Activated CD4-positive, CD25-positive, alpha-beta regulatory T cell (primary cell): ENCODE measurements at places on chromosomes 6 and 20.

GRCh38 chr20:61115364-61116065, 136.5 kb upstream of the CDH4 start:
- DNase-seq: no peak

DNA sequence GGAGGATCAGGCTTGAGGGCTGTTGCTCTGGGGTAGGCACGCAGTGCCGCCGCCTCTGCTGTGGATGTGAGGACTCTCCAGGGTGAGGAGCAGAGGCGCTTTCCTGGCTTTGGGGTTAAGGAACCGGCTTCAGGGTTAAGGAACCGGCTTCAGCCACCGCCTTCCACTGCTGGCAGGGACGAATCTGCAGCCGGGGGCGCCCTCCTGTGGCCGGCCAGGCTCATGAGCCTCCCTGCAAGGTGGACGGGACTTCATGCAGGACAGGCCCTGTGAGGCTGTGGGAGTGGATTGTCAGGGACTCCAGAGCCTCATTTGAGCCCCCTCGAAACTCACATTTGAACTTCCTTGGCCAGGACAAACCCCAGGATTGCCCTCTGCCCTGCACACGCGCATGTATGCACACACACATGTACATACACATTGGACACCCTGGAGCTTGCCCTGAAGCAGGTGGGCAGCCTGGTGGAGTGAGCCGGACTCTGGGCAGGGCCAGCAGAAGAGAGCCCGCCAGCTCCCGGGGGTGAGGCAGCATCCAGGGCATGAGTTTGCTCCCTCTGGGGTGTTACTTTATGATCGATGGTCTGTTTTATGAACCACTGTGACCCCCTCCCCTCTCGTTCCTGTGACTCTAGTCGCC, 146.9 kb downstream of the PHACTR3 start:
- no peak for DNase-seq

- no peak for DNase-seq
These were observed 621.8 kb downstream of the CDH26 start for GRCh38 chr20:60579941-60580515.

DNA sequence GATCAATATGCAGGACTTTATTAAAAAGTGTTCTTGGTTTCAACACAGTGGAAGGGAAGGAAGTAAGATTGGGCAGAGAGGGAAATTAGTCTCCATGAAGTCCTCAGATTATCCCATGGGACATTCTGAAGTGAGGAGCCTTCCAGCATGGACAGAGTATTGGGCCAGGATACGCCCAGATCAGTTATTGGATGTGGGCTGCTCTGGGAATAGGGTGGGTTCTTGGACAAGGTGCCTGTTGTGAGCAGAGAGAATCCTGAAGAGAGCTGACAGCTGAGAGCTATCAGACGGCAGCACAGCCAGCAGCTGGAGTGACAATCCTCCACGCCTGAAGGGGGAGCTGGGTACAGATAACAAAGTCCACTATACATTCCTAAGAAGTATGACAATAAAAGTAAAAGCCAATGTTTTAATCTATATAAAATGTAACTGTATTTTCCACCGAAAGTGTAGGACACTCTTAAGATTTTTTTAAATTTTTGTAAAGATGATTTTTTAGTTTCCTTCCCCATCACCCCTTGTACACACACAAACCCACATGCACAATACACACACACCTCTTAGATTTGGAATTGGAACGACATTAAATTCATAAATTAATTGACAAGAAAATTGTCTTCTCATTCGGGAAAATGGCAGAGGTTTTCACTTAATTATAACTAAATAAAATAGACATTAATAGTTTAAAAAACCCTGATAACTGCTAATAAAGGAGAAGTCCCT, 107.8 kb downstream of the FBXO5 start:
- DNase-seq: no peak

GRCh38 chr6:36333931-36334725, 2.6 kb downstream of the BNIP5 start:
- DNase-seq: no peak

GRCh38 chr6:10396785-10397184, 18.1 kb downstream of the TFAP2A start:
- DNase-seq: no peak

DNA sequence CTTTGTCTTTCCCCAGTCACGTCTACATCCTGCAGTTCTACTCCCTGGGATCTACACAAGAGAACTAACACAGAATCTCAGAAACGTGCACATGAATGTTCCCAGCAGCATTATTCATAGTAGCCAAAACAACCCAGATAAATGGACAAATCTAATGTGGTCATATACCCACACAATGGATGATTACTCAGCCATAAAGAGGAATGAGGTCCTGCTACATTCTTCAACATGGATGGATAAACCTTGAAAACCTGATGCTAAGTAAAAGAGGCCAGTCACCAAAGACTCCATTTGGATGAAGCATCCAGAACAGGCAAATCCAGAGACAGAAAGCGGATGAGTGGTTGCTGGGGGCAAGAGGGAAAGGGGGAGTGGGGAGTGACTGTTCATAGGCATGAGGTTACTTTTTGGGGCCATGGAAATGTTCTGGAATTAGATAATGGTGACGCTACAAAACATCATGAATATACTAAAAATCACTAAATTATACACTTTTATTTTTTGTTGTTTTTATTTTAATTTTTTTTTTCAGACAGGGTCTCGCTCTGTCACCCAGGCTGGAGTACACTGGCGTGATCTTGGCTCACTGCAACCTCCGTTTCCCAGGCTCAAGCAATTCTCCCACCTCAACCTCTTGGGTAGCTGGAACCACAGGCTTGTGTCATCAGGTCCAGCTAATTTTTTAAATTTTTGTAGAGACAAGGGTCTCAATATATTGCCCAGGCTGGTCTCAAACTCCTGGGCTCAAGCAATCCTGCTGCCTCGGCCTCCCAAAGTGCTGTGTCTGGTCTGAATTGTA, 50.8 kb upstream of the DSN1 start:
- DNase-seq: no peak

GRCh38 chr6:35368038-35368887, 25.9 kb downstream of the PPARD start:
- no peak for DNase-seq

DNA sequence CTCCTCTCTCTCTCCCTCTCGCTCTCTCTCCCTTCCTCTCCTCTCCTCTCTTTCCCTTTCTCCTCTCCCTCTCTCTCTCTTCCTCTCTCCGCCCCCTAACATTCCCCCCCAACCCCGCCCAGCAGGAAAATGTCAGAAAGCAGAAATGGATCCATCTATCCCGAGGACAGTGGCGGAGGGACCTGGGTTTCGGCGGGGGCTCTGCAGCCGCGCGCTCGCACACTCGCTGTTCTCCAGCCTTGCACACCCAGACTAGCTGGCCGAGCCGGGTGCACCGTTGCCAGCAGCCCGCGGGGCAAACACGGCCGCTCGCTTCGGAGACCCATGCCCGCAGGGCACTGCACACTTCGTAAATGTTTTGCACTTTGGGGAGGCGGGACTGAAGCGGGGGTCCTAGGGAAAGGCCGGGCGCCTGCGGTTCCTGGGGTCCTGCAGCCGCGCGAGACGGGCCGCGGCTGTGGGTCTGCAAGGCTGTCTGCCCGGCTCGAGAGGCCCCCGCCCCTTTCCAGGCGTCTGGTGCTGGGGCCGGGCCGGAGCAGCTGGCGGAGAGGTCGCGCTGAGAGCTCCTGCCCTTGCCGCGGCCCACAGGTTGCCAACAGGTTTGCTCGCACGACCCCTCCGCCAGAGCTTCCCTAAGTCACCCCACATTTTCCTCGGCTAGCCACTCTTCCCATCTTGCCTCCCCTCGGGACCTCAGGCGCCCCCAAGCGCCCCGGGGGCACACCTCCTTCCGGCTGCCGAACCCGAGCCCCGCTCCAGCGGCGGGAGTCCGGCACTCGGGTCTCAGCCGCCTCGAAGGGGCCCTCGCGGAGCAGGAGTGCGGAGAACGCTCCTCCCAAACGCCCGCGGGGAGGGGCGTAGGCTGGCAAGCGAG, 818 bp upstream of the MDGA1 start:
- DNase-seq: peak; percentile 35

GRCh38 chr6:139161169-139161568, 26.3 kb downstream of the HECA start:
- no peak for DNase-seq

DNA sequence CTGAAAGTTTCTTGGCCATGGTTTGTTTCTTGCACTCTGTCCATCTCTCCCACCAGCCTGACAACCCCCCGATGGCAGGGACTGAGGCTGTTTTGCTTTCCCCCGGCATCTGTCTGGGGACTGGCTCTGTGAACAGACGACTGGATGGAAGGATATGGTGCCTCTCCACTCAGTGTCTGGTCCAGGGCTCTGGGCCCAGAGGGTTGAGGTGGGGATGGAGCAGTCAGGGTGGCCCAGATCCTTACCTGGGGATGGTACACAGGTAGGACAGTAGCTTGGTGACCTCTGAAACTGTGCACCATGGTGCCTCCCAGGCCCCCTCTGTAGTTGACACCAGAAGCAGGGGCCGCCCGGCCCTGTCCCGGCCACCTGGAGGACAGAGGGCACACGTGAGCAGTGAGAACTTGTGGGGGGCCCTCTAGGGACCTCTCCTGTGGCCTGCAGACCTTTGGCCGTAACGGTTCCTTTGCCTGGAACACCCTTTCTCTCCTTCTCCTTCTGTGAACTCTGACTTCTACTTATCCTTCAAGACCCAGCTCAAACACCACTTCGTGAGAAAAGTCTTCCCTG, 29.5 kb downstream of the KIAA1755 start:
- no peak for DNase-seq

GRCh38 chr6:37980222-37980595, 160.7 kb downstream of the ZFAND3 start:
- DNase-seq: no peak

GRCh38 chr6:88167352-88167937, 1.3 kb upstream of the CNR1 start:
- no peak for DNase-seq

DNA sequence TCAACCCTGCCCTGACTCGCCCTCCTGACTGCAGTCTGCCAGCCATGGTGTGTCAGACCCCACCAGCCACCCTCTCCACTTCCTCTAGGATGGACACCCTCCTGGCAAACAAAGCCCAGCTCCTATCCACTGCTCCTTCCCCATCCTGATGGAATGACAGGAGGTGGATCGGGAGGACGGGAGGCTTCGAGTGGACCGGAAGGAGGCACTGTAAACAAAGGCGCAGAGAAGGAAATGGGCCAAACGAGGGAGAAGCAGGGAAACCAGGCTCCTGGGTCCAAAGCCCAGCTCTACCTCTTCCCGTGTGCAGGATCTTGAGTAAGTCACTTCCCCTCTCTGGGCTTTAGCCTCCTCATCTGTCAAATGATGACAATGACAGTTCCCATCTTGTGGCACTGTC, 40.2 kb downstream of the BPIFB1 start:
- no peak for DNase-seq

- no peak for DNase-seq
These were observed 178.3 kb downstream of the THBS2 start for GRCh38 chr6:169075211-169075914.

- DNase-seq: no peak
These were observed 18.2 kb downstream of the ERGIC3 start for GRCh38 chr20:35560105-35560511.

DNA sequence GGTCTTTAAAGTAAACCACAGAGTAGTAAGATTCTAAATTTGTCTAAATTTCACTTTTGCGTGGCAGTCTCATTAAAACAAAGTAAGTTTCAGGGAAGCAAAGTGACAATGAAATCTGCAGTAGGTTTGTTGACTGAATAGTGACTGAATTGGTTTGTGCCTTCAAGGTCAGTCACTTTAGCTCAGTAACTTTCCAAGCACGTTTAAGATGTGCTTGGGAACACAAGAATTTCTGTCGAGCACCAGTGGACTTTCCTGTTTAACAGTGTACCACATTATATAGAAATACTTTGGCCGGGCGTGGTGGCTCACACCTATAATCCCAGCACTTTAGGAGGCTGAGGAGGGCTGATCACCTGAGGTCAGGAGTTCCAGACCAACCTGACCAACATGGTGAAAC, 1.7 kb upstream of the CD24 start:
- no peak for DNase-seq

DNA sequence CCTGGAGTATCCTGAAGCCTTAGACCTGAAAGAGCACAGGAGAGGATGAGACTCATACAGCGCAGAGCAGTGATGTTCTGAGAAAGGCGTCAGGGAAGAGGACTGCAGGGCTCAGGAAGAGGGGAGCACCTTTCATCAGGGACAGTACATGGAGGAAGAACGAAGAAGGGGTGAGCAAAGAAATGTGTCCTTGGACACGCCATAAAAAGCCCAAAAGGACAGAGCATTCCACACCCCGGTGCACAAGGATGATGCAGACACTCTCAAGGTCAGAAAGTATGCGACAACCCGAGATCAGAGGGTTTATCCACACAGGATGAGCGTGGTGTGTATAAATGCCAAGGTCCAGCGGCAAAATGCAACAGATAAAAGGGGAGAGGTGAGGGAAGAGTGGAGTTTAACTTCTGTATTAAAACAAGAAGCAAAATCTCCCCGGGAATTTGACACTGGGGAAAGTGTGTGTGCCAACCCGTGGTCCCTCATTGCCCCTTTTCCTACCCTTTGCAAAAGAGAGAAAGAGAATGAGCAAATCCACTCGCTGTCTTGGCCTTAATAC, 64.4 kb downstream of the SLC23A2 start:
- DNase-seq: no peak

DNA sequence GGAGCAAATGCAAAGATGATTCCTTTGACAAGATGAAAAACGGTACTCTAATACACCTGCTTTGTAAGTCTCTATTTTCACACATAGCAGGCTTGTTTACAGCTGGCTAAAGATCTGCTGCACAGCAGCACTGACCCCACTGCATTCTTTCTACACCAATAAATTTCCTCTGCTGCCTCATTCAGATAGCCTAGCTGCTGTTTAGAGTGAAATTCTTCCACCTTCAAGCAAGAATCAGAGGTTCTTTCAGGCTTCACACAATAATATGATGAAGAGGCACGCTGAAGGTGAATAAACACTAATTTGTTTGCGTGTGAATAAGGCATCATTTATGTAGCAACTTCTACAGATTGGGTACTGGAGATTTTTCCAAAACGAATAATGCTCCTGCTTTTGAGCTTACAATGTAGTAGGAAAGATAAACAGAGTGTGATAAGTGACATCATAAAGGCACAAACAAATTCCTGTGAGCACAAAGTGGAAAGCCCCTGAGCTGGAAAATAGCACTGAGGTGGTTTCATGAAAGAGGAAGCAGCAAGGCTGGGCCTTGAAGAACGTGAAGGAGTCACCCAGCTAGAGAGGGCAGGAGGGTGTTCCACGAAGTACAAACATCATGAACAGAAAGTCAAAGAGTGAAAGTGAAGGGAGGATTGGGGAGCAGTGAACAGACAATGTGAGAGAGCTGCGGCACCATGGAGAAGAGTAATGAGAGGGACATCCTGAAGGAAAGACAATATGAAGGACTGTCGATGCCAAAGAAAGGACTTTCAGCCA, 543.4 kb downstream of the CD83 start:
- DNase-seq: no peak
